ENCODE measurements at places on chromosomes 6 and 20.

GRCh38 chr20:39876976-39877635 lies 811.9 kb downstream of the MAFB start:
- no peak for DNase-seq

DNA sequence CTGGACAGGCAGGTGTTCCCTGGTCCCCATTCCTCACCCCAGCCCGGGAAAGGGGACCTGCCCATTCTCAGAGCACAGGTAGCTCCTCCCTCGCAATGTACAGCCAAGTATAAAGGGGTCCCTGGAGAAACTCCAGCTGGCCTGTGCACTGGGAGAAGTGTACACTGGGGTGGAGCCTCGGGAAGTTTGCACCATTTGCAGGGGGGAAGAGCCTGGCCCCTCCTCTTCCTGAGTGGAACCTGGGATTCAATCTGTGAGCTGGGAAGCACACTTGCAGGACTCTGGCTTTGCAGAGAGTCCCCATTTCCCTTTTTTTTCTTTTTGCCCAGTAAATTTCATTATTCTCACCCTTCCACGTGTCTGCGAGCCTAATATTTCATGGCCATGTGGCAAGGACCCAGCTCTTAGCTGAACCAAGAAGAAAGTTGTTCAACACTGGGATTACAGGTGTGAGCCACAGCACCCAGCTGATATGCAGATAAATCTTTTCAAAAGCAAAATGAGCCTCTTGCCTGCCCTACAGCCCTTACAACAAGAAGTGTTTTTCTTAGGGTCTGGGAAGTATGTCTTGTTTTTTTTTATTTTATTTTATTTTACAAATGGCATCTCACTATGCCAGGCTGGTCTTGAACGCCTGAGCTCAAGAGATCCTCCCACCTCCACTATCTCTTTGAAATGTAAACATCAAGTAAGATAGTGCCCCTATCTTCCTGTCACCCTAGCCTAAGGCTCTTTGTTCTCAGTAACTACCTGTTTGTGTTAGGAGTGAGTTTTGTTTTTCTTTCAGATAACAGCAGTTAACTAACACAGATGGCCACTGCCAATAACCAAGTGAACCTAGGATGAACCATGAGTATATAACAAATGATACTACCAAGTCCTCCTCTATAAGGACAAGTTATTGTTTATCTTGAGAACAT lies 9.3 kb upstream of the RNGTT start:
- no peak for DNase-seq

DNA sequence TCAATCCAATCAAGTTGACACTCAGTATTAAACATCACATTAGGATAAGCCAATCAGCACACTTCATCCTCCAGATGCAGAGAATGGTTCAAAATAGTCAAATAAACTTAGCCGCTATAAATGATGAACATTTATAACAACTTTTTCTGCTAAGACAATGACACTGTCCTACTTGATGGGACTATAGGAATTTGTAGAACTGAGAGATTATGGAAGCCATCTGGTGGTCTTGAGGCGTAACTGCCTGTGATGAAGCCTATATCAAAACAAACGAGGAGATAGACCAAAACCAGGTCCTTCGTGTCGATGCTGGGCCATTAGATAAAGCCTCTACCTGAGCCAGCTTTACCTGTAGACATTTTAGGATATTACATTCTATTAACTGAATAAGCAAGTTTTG lies 631.1 kb downstream of the COL12A1 start:
- no peak for DNase-seq

- peak; percentile 42 for DNase-seq
Measured at GRCh38 chr6:75204217-75204958, 1.5 kb downstream of the COL12A1 start.

- DNase-seq = no peak
Measured at GRCh38 chr6:89972025-89972381, 77.7 kb downstream of the GJA10 start.

GRCh38 chr20:19473216-19473921 lies 260.9 kb downstream of the SLC24A3 start:
- no peak for DNase-seq

- DNase-seq = peak; percentile 24
Measured at GRCh38 chr6:90005048-90005827, 111.0 kb downstream of the GJA10 start.

GRCh38 chr6:11212664-11213063 lies 19.8 kb downstream of the NEDD9 start:
- DNase-seq = no peak

GRCh38 chr6:34310817-34311216 lies 62.0 kb upstream of the SMIM29 start:
- DNase-seq = no peak

DNA sequence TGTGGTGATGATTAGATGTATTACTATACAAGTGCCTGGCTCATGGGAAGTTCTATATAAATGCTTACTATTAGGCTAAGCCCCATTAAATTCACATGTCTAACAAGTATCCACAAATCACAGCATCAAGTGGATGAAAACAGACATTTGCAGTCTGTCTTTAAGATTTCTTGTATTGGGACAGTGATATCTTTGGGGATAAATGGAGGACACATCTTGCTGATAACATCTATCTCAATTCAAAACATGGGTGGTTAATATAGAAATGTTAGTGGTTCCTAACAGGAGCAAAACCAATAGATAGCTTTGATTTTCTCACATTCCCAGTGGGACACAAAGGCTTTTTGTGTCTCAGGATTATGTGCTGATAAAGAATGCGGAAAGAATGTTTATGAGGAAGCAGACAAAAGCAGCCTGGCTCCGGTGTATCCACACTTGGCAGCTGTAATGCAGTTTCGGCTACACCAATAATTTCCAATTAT lies 29.3 kb downstream of the PTPRK start:
- DNase-seq = no peak

- no peak for DNase-seq
Measured at GRCh38 chr6:42279144-42279781, 61.6 kb upstream of the MRPS10 start.

DNA sequence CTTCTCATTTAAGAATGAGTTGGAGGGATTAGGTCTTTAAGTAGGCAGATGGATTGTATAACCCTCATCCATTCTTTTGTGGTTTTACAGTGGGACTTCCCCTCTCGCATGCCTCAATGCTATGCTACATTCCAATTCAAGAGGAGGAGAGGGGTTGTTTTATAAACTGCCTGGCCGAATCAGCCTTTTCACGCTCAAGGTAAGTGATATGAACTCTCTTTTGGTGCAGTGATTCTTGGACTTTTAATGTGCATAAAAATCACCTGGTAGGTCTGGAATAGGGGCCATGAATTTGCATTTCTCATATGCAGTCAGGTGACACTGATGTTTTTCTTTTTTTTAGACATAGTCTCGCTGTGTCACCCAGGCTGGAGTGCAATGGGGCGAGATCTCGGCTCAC lies 10.8 kb downstream of the ASXL1 start:
- DNase-seq = no peak

- no peak for DNase-seq
Measured at GRCh38 chr20:58458342-58459057, 56.7 kb downstream of the APCDD1L start.

- DNase-seq = no peak
Measured at GRCh38 chr6:107716688-107717089, 107.4 kb downstream of the SCML4 start.

DNA sequence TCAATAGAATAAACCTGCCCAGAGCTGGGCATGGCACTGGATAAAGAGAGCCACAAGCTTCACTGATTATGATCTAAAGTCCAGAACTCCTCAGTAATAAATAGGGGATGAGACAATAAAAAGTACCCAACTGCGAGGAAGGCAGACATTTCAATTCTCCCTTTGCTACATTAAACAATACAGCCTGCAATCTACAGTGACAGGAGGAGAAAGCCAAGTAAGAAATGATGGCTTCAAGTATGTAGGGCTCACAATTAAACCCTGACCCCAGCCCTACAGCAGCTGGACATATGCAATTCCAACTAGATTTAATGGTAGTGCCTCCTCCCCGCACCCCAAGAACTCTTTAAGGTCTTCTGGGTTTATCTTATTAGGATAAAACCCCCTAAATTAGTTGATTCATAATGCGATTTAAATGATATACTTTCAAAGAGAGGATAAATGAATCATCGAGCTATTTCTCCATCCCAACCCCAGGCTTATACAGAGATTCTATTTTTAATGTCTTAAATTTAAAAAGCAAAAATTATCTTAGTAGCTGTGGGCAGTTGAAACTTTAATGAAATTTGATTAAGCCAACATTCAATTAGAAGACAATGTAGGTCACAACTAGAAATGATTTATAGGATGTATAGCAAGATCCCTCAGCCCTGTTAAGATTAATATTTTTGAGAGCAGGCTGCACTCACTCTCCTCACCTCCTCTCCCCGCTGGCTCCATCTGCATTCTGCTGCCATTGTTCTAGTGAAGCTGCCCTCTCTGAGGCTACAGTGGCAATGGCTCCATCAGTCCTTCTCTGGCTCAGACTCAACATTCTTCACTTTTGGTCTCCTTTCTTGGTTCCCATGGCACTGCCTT lies 57.1 kb downstream of the OGFRL1 start:
- no peak for DNase-seq

DNA sequence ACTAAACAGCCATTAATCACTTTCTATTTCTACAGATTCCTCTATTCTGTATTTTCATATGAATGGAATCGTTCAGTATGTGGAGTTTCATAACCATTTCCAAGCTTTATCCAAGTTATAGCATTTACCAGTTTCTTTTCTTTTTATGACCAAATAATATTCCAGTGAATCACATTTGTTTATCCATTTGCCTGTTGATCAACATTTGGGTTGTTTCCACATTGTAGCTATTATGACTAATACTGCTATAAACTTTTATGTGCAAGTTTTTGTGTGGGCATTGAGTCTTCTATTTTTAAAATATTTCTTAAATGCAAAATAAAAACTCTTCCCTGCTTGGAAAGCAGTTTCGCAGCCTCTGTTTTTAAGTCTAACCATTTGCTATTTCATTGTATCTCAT lies 336.4 kb upstream of the OPRM1 start:
- no peak for DNase-seq

- no peak for DNase-seq
Measured at GRCh38 chr6:3742426-3743344, 8.8 kb downstream of the PXDC1 start.

- DNase-seq = no peak
Measured at GRCh38 chr6:107066697-107067659, 39.0 kb downstream of the MTRES1 start.

DNA sequence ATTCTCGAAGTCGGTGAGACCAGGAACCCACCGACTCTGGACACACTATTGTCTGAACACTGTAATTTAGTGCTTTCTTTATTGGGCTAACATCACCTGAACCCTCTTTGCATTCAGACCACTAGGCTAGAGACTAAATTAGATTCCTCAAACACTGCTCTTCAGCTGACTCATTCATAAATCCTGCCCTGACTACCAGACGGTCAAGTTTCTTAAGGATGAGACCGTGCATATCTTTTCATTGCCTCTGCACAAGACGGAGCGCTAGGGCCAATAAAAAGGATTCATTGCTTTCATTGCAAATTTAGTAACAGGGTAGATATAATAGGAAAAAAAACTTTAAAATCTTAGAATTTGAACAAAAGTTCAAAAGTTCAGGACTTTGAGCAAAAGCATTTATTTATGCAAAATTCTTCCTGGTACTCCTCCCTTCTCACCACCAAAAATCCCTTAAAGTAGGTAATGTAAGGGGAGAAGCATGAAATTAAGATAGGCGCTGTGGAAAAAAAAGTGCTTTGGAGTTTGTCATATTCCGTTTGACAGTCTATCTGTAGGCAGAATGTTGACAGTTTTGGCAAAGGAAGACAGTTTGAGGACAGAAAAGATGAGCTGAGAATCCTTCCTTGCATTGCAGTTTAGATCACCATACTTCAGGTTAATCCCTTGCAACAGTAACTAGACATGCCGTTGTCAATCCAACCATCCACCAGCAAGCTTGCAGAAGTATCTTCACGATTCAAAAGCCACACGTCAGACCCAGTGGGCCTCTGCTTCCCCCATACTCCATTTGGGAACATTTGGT lies 328.6 kb upstream of the JARID2 start:
- no peak for DNase-seq

DNA sequence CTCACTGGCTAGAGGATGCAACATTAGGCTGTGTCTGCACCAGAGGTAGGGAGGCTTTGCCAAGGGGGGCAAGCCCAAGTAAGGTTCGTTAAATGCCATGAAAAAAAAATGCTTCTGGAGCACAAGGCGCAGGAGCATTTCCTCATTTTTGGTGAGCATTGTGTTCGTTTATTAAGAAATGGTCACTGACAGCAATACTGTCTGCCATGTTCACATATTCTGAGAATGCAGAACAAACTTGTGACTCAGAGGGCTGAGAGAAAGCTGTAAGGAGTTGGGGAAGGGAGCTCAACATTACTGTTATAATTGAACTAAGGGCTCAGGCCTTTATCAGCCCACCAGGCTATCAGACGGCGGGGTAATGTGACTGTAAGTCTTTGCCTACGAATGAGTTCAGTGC lies 465.4 kb upstream of the BTBD3 start:
- no peak for DNase-seq

- DNase-seq = no peak
Measured at GRCh38 chr6:122604676-122605075, 5.5 kb upstream of the PKIB start.

- DNase-seq = no peak
Measured at GRCh38 chr6:81515562-81516453, 236.7 kb downstream of the TENT5A start.

DNA sequence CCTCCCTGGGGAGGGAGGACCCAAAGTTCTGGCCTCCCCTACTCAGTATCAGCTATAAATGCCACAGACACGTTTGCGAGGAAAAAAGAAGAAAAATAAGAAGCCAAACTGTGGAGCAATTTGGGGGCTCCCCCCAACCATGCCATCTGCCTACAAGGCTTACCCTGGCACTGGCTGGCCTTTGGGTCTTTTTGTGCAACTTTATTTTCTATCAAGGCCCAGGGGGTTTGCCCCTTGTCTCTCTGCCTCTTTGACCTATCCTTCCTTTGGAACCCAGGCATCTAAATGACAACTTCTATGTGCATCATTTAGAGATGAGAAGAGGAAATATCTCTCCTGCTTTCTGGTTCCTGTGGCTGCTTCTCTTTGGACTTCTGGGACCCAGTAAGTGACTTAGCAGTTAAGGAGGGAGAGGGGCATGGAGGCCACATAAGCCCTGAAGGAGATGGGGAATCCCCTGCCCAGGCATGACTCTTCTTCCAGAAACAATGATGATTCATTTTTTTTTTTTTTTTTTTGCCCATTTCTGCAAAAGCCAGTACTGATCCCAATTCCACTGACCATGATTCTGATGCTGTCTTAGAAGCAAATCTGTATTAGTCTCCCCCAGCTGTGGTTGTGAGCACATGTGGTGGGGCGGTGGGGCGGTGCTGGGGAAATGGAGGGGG lies at the start of gene MUC22:
Gene MUC22 (plus strand): TSS at position 82 of the 668 bp plus-strand sequence. CDS start 233 bp downstream, at position 315.
- no peak for DNase-seq

GRCh38 chr6:170271771-170272314 lies 19.0 kb downstream of the DLL1 start:
- DNase-seq = no peak

Measured in GOT3 (cell line).